Naive B cell (primary cell): ENCODE measurements at places on chromosomes 6 and 20.

GRCh38 chr20:32155017-32155981 is 45.8 kb downstream of the TM9SF4 start:
- no peak for DNase-seq

DNA sequence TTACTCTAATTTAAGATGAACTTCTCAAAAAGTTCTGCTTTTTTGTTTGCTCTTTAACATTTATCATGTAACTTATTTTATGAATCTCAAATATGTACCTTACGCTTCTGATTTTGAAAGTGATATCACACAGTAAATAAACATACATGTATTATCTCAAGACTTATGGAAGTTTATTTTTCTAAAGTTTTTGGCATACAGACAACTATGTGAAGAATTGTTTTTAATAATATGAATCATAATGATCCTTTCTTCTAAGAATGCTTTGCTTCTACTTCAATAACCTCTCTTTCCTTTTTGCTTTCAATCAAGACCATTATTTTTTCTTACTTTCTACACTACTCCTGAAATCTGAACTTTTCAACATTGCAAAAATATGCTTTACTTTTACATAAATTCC is 816.4 kb downstream of the EYS start:
- no peak for DNase-seq

DNA sequence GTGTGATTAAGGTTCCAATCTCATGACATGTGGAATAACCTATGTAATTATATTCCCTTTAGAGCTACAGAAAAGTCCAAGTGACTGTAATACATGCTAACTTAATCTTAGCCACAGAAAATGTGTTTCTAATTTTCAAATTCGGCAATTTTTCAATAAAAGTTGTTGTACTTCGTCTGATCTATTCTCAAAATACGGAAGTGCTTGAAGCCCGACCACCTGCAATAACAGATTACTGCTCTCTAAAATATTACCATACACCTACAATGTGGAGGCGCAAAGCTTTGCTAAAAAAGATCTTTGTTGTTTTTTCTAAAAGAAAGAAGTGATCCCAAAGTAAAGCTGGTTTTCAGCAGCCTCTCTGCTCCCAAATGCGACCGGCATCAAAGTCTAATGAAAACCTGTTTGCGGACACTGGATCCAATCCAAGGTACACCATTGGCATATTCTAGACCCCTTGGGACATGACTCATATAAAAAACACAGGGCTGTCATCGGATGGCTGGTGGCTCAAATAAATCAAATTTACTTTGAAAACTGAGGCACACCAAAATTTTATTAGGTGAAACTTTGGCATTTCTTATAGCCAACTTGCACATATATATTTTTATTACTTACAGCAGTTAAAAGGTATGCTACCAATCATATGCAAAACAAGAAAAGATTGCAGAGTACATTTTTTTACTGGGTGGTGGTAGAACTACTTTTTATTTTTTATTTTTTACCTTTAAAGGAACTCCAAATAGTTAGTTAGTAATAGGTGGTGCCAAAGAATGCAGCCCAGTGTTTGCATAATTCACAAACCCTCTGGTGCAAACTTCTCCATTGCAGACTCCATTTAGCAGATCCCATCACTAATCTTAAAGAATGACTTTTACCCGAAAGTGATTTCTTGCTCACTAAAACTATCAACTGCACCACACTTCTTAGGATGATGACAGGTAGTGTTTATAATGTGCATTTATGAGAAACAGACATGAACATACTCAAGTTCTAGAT is 118.7 kb upstream of the TBX18 start:
- DNase-seq: no peak

DNA sequence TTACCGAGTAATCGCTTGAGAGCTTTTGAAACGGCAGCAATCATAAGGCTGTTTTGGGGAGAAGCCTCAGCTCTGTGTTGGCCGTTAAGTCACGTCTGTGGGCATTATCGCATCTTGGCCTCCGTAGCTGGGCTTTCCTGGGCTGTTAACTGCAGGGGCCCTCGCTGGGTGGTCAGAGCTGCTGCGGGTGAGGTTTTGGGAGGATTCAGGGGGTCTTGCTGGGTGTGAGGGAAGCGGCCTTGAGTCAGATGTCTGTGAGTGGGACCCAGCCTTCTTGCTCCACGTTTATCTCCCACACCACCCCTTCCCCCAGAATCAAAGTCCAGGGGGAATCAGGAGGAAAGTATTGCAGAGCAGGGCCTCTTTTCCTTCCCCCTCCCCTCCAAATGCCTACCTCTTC is 3.2 kb upstream of the APCDD1L start:
- DNase-seq: no peak

- no peak for DNase-seq
Observed at GRCh38 chr20:47241345-47241781, 115.1 kb downstream of the ZMYND8 start.

GRCh38 chr6:144162977-144163376 is 12.7 kb downstream of the STX11 start:
- peak; percentile 15 for DNase-seq

DNA sequence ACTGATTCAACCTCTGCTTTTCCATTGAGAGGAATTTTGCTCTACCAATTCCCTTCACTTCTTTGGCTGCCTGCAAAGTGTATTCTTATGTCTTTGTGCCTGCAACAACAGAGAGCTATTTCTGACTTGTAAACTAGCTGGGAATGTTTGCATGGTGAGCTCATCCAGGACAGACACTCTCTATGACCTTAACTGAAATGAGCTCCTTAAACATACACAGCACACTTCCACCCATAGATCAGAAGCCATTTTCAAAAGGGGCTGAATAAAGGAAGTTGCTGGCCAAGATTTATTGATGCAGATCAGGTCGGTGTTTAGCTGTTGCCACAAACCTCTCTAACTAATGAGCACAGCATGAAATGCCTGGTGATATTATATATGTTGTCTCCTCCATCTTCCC is 377.7 kb downstream of the BTBD9 start:
- no peak for DNase-seq

DNA sequence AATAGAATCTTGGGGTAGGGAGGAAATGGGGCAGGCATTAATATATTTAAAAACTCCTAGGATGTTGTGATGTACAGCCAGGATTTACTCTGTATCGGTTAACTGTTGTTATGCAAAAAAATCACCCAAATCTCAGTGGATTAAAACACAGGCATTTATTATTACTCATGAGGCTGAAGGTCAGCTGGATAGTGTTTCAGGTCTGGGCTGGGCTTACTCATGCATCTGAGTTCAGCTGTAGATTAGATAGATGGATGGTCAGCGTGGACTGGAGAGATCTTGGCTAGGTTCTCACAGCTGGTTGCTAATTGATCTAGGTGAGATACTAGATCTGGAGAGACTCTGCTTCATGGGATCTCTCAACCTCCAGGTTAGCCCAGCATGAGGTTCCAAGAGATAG is 131.4 kb downstream of the BTBD3 start:
- no peak for DNase-seq

GRCh38 chr6:128463942-128464341 is 56.5 kb downstream of the PTPRK start:
- DNase-seq: no peak

- no peak for DNase-seq
Observed at GRCh38 chr6:89257781-89258180, 40.6 kb upstream of the GABRR1 start.

DNA sequence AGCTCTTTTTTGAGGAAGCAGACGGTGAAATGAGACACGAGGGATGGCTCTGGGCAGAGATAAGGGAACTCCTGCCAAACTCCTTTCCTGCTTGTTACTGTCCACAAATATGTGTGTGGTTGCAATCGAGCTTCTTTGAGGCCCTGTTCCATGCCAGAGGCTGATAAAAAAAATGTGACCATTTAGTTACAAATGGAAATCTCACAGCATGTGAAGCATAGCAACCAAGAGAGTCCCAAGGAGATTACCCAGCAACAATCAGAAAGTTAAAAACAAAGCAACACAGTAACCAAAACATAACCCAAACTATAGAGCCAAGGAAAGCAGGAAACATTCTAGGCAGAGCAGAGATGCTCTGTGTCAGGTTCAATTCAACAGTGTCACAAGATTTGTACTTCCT is 35.4 kb upstream of the HMGN3 start:
- DNase-seq: no peak

DNA sequence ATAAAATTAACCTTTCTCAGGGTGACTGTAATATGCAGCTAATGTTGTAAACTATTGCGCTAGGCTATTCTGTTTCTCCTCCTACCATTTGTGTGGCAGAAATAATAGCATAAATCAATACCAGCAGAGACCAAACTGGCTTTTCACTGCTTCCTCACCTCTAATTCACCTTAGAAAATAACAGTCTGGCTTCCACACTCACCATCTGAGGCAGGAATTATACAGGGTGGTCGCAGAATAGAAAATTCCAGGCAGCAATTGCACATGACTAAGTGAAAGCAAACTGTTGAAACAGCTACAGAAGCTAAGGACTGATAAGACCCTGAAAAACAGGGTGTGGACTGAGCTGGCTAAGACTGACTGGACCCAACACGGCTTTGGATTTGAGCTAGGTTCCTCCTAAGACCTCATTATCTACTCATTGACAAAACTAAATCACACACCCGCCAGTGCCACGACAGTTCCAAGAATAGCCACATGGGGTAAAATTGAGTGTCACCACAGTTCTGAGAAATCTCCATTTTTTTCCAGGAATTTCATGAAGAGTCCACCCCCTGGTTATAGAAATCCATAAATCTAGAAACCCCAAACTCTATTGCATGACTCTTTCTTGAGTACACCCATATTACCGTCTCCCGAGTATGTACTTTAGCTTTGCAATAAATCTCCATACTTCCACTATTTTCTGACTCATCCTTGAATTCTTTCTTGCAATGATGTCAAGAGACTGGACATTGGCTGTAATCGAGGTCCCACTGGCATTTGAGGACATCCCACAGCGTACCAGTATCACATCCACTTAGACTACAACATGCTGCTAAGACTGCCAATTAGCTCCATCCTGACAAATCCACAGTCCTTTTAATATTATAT is 60.9 kb upstream of the KCNQ5 start:
- no peak for DNase-seq

- DNase-seq: no peak
Observed at GRCh38 chr20:58173930-58174707, 54.3 kb downstream of the ANKRD60 start.

GRCh38 chr6:90123831-90124230 is 172.8 kb downstream of the BACH2 start:
- no peak for DNase-seq

- no peak for DNase-seq
Observed at GRCh38 chr6:43120101-43120763, 44.1 kb downstream of the PTK7 start.

DNA sequence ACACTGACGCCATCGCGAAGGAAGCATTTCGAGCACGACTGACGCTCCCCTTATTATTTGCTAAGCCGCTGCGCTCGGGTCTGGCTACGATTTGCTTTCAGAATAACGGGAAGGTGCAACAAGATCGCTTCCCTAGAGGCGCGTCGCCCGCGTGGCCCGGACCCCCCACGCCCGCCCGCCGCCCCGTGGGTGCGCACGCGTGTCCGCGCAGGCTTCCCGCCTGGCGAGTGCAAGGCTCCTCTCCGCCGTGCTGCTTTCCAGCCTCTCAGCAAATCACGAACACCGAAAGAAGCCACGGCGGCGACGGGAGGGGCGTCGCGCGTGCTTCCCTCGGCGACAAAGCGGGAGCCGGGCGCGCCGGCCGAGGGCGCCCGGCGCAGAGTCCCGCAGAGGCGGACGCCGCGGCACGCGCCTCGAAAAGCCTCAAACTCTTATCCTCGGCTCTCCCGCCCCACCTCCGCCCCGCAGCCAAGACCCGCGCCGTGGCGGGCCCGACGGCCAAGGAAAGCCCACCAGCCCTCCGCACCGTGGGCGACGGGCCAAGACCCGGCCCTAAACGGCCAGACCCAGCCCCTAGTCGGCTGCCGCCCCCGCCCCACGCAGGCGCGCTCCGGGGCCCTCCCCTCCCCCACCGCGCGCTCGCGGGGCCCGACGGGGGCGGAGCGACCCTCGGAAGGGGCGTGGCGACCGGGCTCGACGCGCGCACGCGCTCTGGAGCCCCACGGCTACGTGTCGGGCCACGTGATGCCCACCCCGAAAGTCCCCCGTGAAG is 987 bp upstream of the QKI start:
- DNase-seq: peak; percentile 96

- DNase-seq: no peak
Observed at GRCh38 chr6:53874964-53875363, 80.2 kb downstream of the LRRC1 start.

GRCh38 chr20:62357187-62357667 is 9.9 kb downstream of the LAMA5 start:
- no peak for DNase-seq

GRCh38 chr6:133951881-133952814 is 876 bp upstream of the TBPL1 start:
- peak; percentile 78 for DNase-seq

- DNase-seq: no peak
Observed at GRCh38 chr6:26012061-26012460, 49.5 kb downstream of the TRIM38 start.

GRCh38 chr20:59984541-59984940 is 26.3 kb downstream of the CDH26 start:
- peak; percentile 2 for DNase-seq
